Neural crest cell (in vitro differentiated cells): ENCODE measurements at places on chromosomes 5 and 9. TPM values are rescaled to one million over a fixed set of nuclear protein-coding genes. Genes with fewer than 3 reads are reported as not detected.

- DNase-seq: no peak
- H3K27ac ChIP-seq: peak overlapping the region; percentile 62
- H3K36me3 ChIP-seq: no peaks in the 10 kb centered on the region
- H3K27me3 ChIP-seq: no peaks in the 10 kb centered on the region
- peaks cover 35% of the 10 kb centered on the region for H3K4me1 ChIP-seq
Measured at GRCh38 chr5:118353970-118354369, 634.4 kb downstream of the DTWD2 start.

- H3K27me3 ChIP-seq: peaks cover 7% of the 10 kb centered on the region
- H3K36me3 ChIP-seq: no peaks in the 10 kb centered on the region
- H3K4me1 ChIP-seq: no peaks in the 10 kb centered on the region
- no peak for DNase-seq
- H3K4me3 ChIP-seq: no peak overlapping the region
- no peak overlapping the region for H3K27ac ChIP-seq
Measured at GRCh38 chr9:98873951-98874371, 66.5 kb downstream of the GALNT12 start.

DNA sequence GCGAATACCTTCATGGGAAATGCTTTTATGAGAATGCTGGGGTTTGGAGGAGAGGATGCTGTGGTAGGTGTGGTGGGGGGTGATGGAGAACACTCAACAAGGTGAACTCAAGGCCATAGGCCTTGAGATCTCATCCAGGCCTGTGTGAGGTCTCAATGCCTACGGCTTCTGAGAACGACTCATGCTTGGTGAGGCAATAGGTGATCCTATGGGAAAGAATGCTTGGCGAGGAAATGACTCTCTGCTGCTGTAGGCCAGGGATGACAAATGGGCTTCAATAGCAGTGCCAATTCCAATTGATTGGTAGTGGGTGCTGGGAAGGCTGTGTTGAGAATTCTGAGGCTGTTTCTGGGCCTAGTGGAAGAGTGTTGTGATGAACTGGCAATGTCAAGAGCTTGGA is 280.2 kb upstream of the CLINT1 start:
- peaks cover 2% of the 10 kb centered on the region for H3K36me3 ChIP-seq
- H3K27ac ChIP-seq: no peak overlapping the region
- peaks cover 43% of the 10 kb centered on the region for H3K4me1 ChIP-seq
- peaks cover 21% of the 10 kb centered on the region for H3K27me3 ChIP-seq
- no peak overlapping the region for H3K4me3 ChIP-seq

GRCh38 chr9:105043370-105043936 is 115.5 kb upstream of the ABCA1 start:
- no peak overlapping the region for H3K27ac ChIP-seq
- no peak for DNase-seq
- H3K27me3 ChIP-seq: no peaks in the 10 kb centered on the region

- no peak overlapping the region for H3K27ac ChIP-seq
- no peaks in the 10 kb centered on the region for H3K36me3 ChIP-seq
- no peaks in the 10 kb centered on the region for H3K4me1 ChIP-seq
- DNase-seq: no peak
- H3K27me3 ChIP-seq: peaks cover 2% of the 10 kb centered on the region
Measured at GRCh38 chr9:87478226-87478992, 19.3 kb upstream of the DAPK1 start.

Gene ENTPD2
- not detected in 2 replicates for total RNA-seq

Gene BTNL3
- total RNA-seq: not detected in 2 replicates
